ENCODE measurements at places on chromosomes 2 and 18.

- DNase-seq: peak; percentile 65
Observed at GRCh38 chr18:48446582-48447225, 37.5 kb upstream of the ZBTB7C start.

DNA sequence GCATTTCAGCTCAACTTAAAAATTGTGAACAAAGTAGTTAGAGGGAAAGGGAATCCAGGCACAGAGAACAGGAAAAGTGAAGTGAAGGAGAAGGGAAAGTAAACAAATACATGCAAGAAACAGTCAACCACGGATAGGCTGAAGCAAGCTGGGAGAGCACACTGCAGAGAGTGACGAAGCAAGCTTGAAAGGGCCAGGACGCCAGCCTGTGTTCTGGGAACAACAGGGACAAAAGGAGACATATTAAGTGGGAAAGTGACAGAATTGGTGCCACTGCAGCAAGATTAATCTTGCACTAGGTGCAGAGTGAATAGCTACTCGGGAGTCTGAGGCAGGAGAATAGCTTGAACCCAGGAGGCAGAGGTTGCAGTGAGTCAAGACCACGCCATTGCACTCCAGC lies 197.3 kb downstream of the SOX11 start:
- DNase-seq: no peak

DNA sequence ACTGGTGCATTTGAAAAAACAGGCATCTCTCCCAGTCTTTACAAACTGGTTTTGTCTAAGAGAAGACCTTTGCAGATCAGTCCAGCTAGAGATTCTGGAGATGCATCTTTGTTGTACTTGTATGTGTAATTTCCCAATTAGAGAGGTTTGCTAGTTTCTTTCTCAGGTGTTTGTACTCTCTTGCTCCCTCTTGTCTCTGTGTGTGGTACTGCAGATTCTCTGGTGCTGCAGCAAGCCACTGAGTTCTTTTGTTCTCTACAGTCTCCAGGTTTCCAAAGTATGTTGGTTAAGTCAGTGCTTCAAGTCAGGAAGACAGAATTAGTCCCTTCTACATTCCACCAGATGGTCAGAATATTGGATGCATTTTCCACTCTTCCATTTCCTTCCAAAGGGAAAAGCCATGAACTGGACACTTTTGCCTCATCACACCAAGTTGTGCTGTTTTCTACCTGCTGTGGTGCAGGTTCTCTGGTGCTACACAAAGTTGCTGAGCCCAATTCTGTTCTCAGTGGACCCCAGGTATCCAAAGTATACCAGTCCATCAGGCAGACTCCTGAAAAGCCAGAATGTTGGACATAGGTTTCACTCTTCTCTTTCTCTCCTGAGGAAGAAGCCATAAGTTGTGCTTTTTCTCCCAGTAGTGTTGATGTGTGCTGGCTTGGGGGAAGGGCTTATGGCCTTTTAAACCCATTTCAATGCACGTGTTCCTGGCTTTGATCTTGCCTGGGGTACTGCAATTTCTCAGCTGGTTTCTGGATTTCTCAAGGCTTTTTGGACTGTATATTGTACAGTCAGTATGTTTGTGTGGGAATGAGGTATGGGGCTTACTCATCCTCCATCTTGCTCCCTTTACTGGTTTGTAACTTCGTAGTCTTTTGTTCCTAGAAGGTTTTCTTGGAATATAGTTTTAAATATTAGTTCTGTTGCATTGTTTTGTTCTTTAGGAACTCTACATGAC lies 29.8 kb downstream of the EPC2 start:
- DNase-seq: peak; percentile 25

- no peak for DNase-seq
Observed at GRCh38 chr2:220269367-220269766, 641.9 kb downstream of the SLC4A3 start.

- no peak for DNase-seq
Observed at GRCh38 chr2:16257322-16258028, 317.1 kb downstream of the MYCN start.

GRCh38 chr2:126715576-126716406 lies 59.8 kb downstream of the GYPC start:
- DNase-seq: no peak

DNA sequence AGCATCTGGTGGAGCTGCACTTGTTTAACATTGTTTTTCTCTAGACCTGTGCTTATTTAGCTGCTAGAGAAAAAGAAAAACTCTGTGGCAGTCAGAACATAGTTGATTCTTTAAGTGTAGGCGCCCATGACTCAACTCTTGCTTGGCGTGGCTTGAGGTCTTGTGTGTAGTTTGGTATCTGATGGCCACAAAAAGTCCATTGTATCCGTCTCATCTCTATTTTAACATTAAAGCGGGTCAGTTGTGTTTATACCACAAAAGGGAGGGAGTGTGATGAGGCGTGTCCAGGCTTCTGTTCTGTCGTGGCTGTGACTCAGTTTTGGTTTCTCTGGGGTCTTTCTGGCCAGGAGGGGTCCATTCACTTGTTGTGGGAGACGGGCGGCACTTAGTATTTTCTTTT lies 24.2 kb upstream of the UGT1A8 start:
- DNase-seq: no peak

- no peak for DNase-seq
Observed at GRCh38 chr18:8290435-8290834, 318.8 kb upstream of the RAB12 start.

GRCh38 chr18:77133051-77133834 lies 660 bp upstream of the MBP start:
- DNase-seq: no peak

- DNase-seq: no peak
Observed at GRCh38 chr18:28890791-28891190, 713.9 kb upstream of the CDH2 start.

DNA sequence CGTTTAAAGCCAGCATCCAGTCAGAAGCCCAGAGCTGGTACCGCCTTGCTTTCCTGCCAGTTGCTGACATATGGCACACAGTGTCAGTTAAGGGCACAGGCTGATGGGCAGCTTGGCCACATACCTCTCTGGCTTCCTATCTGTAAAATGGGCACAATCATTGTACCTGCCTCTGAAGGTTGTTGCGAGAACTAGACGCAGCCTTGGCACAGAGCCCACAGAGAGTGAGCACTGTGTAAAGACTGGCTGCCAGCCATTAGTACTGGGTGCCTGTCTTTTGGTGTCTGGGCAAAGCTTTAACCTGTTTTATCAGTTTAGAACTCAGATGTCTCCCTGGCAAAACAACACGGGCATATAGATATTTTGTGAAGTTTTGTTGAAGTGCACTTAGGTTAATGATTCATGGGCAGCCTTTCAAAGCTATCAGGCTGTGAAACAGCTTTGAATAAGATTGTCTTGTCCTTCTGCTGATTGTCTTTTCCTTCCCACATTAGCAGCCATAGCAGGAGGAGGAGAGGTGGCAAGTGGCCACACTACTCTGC lies 269.5 kb downstream of the NEDD4L start:
- DNase-seq: no peak

DNA sequence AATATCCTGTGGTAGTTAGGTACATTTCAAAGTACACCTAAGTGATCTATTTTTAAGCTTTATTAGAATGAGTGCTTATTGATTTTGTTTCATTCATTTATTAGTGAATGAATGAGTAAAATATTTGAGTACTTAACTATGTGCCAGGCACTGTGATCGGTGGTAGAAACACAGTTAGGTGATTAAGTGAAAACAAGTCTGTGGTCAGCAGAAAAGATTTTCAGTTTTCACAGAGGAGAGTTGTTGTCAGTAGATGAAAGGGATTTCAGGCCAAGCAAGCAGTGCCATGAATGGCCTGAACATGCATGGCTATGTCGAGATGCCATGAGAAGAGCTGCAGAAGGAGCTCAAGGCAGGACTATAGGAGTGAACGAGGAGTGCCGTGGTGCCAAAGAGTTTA lies 85.9 kb downstream of the SPTBN1 start:
- DNase-seq: no peak

DNA sequence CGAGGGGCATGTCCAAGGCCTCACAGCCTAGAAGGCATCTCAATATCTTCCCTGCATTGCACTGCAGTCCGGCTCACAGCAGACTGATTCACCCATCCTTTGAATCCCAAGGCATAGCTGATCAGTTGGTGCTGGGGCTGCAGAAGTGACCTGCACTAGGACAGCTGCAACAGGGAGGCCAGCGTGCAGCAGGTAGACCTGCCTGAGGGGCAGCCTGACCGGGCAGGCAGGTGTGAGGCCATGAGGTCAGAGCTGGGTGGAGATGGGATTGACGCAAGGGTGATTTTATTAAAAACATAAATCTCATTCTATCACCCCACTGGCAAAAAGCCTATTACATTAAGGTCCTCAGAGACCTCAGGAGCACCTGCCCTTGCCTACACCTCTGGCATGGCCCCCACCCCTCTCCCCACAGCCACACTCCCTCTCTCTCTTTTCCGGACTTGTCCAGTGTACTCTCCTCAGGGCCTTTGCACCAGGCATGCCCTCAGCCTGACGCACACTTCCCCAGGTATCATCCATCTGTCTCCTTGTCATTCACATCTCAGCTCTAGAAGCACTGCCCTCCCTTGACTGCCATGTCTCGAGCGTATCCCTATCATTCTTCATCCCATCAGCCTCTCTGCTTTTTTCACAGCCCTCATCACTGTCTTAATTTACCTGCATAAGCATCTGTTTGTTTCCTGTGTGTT lies 63.5 kb upstream of the WIPF1 start:
- DNase-seq: no peak

DNA sequence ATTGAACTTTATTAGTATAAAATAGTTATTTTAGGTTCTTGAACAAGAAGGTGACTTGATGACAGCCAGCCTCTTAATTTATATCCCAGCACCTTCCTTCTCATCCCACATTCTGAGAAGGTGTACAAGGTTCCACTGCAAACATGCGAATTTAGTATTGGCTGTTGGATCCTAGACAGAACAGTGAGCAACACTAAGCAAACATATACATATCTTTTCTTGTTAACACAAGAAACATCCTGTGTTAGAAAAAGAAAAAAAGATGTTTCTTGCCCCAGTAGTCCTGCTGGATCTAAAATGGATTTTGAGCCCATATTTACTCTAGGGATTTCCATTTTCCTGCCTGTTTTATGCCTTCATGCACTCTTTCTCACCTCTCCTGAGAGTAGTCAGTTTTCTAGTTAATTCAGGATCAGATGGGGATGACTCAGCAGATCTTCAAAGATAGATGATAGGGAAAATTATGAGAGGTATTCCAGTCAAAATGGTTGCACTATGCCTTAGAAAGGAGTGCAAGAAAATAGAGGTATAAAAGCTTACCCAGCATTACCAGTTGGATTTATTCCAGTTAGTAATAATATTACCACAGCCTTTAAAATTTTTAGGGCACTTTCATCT lies 336.5 kb downstream of the MEIS1 start:
- DNase-seq: no peak

DNA sequence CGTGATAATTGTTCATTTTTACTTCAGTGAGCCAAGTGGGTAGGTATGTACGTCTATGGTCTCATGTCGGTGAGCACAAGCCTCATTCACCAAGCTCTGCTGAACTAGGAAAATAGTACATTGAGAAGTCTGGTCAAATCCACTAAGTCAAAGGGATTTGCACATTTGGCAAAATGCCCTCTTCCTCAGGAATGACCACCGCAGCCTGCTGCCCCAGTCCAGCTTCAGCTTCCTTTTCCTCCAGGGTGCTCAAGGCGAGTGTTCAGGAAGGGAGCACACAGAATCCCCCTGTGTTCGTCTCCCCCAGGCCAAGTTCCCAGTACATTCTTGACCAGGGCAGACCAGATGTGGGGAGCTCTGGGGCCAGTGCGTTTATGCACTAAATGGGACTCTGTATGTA lies 23.0 kb downstream of the TCF7L1 start:
- no peak for DNase-seq

DNA sequence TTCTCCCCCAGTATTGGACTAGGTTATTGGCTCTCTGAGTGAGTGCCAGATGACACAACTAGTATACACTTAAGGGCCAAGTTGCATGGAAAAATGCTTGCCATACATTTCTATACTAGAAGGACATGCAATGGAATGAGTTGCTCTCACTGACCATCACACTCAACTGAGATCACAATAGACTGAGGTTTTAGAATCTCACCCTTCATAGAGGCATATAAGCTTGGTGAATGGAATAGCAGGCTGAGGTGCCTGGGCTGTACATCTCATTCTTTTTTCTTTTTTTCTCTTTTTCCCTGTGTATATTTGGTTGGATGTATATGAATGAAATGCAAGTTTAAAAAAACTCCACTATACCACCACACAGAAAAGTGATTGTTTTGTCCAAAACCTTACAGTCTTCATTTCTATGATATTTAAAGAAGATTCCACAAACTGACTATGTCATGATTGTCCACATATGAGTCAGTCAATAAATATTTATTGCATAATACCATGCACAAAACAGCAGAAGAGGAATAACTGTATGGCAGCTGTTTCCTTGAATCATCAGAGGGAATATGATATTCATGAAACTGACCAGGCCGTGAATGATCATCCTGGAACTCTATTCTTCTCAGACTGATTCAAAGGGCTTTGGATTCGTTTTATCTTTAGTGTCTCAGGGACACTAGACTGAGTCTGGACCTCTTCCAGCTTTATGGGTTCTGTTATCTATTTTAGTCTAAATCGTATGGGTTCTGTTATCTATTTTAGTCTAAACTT lies 122.6 kb upstream of the STK17B start:
- DNase-seq: no peak

DNA sequence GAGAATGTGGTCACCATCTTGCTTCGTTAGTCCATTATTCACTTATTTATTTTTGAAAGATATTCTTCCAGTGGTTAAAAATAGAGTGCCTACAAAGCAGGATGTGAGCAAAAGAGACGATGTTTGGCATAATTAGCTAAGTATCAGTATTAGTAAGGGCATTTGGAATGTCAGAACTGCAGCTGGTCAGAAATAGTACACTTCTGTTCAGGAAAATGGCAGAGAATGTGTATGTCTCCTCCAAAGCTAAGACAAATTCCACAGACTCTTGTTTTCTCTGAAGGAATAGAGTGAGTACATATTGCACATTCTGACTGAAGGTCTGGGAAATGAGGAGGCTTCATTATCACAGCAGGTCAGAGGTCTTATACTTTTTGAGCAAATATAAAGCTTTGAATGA lies 209.0 kb downstream of the L3MBTL4 start:
- no peak for DNase-seq

DNA sequence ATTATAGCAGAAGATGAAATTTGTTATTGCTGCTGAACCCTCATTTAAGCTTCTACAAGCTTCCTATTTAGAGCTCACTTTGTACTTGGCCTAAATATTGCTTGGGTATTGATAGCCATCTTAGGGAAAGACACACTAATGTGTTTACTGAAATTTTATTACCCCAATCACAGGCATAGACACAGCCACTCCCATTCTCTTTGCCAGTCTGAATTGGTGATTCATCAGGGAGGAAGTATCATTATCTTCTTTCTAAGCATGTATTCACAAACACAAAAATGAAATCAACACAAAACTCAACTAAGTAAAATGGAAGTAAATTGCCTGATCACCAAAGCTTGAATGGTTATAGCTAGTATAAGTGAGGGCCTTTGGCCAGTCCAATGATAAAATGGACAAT lies 666.3 kb downstream of the TSN start:
- DNase-seq: no peak

- no peak for DNase-seq
Observed at GRCh38 chr2:25363733-25364132, 22.0 kb upstream of the DNMT3A start.
